ENCODE measurements at places on chromosomes 11 and 22. TPM values are rescaled to one million over a fixed set of nuclear protein-coding genes. Genes with fewer than 3 reads are reported as not detected.

SLC22A8 gene
- not detected for polyA plus RNA-seq

SLC43A3 gene
- 124 TPM for polyA plus RNA-seq

MS4A3 gene
- not detected for polyA plus RNA-seq

CASP5 gene
- not detected for polyA plus RNA-seq

TTC28 gene
- polyA plus RNA-seq = 16.5 TPM

SCGB2A2 gene
- not detected for polyA plus RNA-seq

MMP27 gene
- not detected for polyA plus RNA-seq

C11orf21 gene
- polyA plus RNA-seq = not detected

OR5AS1 gene
- polyA plus RNA-seq = not detected

PNPLA3 gene
- 5.3 TPM for polyA plus RNA-seq

LRRC74B gene
- not detected for polyA plus RNA-seq

KRTAP5-7 gene
- polyA plus RNA-seq = 0.08 TPM

NRGN gene
- polyA plus RNA-seq = 31.5 TPM

POU2AF1 gene
- not detected for polyA plus RNA-seq

SERPING1 gene
- not detected for polyA plus RNA-seq

GP1BB gene
- polyA plus RNA-seq = 6.2 TPM

NPAS4 gene
- polyA plus RNA-seq = not detected

FREY1 gene
- polyA plus RNA-seq = 0.84 TPM

FUT4 gene
- 2.4 TPM for polyA plus RNA-seq

VSIG10L2 gene
- not detected for polyA plus RNA-seq

MMP20 gene
- not detected for polyA plus RNA-seq

MS4A12 gene
- not detected for polyA plus RNA-seq

PIH1D2 gene
- 0.51 TPM for polyA plus RNA-seq

PHRF1 gene
- polyA plus RNA-seq = 14.8 TPM

DMC1 gene
- 0.22 TPM for polyA plus RNA-seq

CYB5R2 gene
- 5.0 TPM for polyA plus RNA-seq

OR4A15 gene
- polyA plus RNA-seq = not detected

LRP5 gene
- 35.1 TPM for polyA plus RNA-seq

All from endothelial cell of umbilical vein (primary cell).